ENCODE measurements at places on chromosomes 3 and 15.

GRCh38 chr15:47548231-47548630, 169.1 kb upstream of the SEMA6D start:
- DNase-seq: no peak

DNA sequence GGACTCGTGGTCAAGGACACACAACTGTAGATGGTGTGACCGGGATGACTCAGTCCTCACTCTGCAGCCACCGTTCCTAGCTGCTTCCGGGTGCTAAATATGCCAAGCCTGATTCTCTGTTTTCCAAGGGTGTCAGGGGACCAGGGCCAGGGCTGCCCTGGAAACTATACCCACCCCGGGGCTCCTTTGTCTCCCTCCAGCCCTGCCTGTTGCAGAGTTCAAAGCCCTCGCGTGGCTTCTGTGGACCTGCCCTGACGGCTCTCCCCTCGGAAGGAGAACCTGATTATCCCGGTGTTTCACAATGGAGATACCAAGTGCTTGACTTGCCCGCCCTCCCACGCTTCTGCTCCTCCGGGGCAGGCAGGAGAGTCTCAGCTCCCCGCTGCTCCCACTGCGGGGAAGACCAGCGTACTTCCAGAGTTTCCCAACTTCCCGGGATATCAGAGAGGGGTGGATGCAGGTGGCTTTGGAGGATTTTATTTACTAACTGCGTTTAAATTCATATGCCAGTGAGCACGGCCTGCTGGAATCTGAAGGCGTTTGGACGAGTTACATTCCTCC, 125.0 kb downstream of the ASB7 start:
- DNase-seq: no peak

GRCh38 chr3:72482589-72483321, 365.5 kb downstream of the SHQ1 start:
- no peak for DNase-seq

- DNase-seq: no peak
Observed at GRCh38 chr15:67463488-67463887, 57.4 kb upstream of the C15orf61 start.

DNA sequence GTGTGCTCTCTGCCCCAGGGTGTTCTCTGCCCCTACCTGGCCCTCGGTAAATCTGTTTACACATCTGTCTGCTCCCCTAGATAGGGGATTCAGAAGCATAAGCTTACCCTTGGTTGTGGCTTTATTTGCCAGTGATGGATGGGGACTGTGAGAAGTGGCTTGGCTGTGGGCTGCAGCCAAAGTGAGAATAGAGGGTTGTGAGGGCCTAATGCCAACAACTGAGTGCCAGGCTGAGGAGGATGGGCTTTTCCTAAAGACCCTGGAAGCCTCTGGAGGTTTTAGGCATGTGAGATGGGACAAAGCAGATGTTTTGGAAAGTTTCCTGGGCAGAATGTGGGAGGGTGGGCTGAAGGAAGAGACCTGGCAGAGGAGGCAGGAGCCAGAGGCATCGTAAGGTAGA, 15.4 kb upstream of the APEH start:
- DNase-seq: no peak

DNA sequence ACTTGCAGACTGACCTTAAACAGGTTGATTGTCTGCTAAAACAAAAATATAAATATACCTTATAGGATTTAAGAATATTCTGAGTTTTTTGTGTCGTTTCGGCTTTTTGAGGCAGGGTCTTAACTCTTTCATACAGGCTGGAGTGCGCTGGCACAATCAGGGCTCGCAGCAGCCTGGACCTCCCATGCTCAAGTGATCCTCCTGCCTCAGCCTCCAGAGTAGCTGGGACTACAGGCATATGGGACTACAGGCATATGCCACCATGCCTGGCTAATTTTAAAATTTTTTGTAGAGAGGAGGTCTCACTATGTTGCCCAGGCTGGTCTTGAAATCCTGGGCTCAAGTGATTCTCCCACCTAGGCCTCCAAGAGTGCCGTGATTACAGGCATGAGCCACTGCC, 113.9 kb downstream of the TCF12 start:
- no peak for DNase-seq

DNA sequence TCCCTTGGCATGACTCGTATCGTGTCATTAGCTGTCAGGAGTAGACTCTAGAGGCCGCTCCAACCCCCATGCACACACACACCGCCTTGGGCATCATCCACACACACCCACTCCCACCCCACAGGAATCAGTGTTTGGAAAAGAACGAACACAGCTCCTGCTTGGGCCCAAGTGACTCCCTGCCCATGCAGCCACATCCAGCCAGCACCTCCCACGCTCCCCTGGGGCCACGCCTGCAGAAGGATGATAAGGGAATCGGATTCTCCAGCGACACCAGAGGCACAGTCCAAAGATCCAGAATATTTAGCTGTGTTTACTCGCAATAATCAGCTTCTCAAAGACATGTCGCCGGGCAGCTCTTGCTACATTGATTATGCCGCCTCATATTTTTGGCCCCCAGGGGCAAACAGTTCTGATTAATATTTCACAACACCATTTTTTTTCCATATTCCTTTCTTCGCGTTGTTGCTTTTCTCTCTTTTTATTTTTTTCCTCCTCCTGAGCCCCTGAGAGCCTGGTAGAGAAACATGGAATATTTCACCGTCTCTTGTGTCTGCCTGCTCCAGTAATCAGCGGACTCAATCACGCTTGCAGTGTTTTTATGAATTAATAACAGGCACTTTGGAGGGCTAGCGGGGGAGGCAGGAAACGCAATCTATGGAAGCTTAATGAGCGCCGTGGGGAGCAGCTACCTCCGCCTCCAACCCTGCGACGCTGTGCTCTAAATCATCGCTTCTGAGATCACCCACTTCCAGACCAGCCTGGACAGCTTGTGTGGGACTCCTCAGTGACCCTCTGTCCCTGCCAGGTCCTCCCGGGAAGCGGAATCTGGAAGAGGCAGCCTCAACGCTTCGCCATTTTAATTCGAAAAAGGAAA, 221.4 kb downstream of the TLE3 start:
- no peak for DNase-seq

DNA sequence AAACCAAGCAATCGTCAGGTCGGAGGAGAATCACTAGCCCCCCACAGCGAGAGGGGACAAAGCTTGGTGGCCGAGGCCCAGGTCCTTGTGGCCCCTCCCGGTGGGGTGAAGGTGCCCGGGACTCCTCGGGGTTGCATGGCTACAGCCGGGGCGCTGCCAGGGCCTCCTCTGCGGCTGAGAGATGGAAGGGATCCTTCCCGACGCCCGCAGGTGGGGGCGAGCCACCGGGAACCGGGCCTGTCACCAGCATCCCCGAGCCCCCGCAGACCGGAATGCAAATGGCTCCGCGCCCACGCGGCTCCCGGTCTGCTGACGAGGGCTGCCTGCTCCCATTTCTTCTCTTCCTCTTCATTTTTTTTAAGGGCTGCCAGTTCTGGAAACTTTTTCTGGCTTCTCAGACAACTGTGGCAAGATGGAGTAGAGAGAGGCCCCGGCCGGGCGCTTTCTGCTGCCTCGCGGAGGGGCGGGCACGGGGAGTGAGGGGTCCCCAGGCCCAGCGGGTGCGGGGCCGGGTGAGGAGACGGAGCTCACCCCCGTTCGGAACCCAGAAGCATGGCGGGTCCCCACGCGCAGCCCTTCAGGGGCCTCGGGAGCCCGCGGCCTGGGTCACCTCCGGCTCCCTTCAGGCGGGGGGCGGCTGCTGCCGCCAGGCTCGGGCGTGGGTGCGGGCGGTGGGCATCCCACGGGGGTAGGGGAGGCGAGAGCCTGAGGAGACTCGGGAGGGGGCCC, 27.5 kb downstream of the MELTF start:
- no peak for DNase-seq

- no peak for DNase-seq
Observed at GRCh38 chr3:127637546-127637945, 8.6 kb downstream of the PODXL2 start.

- no peak for DNase-seq
Observed at GRCh38 chr3:8519774-8520448, 18.3 kb downstream of the LMCD1 start.

- DNase-seq: no peak
Observed at GRCh38 chr3:186986816-186987215, 56.5 kb downstream of the ST6GAL1 start.

- DNase-seq: no peak
Observed at GRCh38 chr3:47431225-47431624, 44.5 kb downstream of the SCAP start.

DNA sequence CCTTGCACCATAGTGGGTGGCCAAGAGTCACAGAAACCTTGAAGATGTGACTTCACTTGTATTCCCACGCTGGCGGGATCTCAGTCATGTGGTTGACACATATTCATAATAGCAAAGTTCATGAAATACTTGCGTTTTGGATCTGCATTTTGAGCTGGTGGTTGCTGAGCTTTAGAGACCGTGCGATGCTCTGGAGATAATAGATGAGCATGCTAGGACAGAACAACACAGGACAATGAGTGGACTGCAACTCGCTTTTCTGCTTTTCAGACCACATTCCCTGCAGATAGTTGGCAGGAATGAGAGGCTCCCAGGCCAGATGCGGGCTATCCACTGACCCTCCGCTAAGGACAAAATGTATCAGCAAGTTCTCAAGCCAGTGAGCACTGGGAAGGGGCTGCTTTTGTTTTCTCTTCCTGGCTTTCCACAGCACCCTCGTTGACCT, 13.8 kb upstream of the STARD5 start:
- no peak for DNase-seq

GRCh38 chr3:19487386-19487785, 339.1 kb downstream of the KCNH8 start:
- no peak for DNase-seq

- DNase-seq: no peak
Observed at GRCh38 chr15:44525018-44525417, 11.9 kb upstream of the EIF3J start.

DNA sequence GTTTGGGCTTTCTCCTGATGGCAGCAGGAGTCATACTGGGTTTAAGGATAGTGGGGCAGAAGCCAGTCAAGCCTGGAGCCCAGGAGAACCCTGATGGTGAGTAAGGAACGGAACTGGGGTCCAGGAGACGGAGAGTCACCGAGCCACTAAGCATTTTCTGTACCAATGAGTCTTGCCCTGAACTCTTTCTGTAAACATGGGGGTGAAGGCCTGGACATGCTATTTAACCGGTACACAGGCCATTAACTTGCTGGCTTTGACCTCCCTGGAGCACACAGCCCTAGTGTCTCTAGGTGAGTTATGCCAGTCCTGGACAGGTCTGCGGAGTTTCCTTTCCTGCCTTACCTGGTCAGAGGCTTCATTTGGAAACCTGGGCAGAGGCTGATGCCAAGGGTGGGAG, 3.9 kb downstream of the SLC6A6 start:
- no peak for DNase-seq

- no peak for DNase-seq
Observed at GRCh38 chr15:101613130-101614000, 38.8 kb downstream of the TM2D3 start.

- DNase-seq: no peak
Observed at GRCh38 chr3:166471074-166471767, 634.0 kb upstream of the BCHE start.

DNA sequence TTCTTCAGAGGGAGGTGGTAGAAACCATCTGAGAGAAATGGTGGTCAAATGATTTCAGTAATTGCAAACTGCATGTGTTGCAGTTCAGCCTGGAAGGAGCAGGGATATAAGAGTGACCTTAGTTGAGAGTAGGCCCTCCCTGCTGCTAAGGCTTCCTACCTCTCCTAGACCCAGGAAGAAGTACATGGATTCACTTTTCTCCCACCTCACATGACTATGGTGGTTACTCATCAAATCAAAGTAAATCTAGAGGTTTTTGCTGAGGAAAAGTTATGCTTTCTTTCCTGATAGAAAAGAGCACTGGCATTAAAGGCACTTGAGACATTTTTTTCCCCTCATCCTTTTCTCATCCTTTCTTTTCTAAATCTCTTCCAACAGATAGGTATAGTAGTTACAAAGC, 43.2 kb upstream of the LEKR1 start:
- no peak for DNase-seq

- DNase-seq: no peak
Observed at GRCh38 chr3:66490214-66490613, 10.6 kb downstream of the LRIG1 start.

- DNase-seq: no peak
Observed at GRCh38 chr3:43752905-43753304, 62.2 kb downstream of the ABHD5 start.

GRCh38 chr3:147758771-147759170, 349.6 kb downstream of the ZIC1 start:
- DNase-seq: no peak

- peak; percentile 96 for DNase-seq
Observed at GRCh38 chr15:40379853-40380252, 2.7 kb upstream of the KNSTRN start.

- no peak for DNase-seq
Observed at GRCh38 chr15:60110909-60111308, 106.8 kb downstream of the FOXB1 start.

DNA sequence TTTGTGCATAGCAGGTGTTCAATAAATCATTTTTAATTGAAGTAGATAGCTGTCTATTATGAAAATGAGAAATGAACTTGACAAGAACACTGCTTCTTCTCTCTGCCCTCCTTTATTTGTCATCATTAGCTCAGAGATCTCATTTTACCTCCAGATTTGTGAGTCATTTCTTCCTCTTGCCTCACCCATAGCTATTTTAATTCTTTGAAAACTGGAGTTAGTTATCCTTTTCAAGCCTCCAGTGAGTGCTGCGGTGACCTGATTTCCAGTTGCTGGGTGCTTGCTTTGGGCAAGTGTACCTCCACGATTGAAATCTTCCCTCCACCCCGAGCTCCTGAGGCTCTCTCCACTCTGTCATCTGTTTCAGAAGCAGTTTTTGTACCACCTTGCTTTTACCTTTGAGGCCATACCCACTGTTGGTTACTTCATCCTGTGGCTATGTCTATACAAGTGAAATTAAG, 114.6 kb downstream of the NFKBIZ start:
- no peak for DNase-seq

DNA sequence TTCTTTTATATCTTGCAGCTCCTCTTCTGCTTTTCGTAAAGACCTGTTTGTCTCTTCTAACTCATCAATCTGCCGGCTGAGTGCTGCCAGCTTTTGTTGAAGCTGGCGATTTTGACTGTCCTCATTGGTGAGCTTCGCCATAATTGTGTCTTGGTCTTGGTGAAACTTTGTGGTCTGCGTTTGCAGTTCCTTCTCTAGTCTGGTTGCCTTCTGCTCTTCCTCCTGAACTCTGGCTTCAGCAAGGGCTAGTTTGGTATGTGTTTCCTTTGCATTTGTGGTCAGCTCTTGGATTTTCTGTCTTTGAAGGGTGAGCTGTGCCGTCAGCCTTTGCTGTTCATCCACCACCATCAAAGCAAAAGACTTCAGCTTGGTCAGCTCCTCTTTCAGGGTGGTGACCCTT, 32.9 kb downstream of the CMSS1 start:
- DNase-seq: no peak

DNA sequence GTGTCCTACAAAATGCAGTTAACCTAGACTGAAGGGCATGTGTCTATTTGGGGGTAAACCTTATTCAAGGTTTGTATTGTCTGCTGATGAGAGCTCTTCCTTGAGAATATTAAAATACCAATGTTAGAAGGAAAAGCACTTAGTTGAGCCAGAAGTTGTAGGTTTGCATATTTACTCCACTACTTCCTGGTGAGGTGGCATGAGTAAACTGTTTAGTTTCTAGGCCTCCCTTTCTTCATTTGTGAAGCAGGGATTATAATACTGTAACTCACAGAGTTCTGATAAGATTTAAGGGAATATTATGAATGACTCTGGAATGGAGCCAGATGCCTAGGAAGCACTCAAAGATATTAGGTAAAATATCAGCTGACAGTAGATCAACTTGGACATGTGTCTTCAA, 46.7 kb downstream of the CD200R1L start:
- DNase-seq: no peak

GRCh38 chr3:22942981-22943380, 260.1 kb upstream of the UBE2E2 start:
- DNase-seq: no peak

All from HS-5 (cell line).